ENCODE measurements at places on chromosomes 4 and X. TPM values are rescaled to one million over a fixed set of nuclear protein-coding genes. Genes with fewer than 3 reads are reported as not detected.

- H3K36me3 ChIP-seq, result no peaks in the 10 kb centered on the region
- H3K4me1 ChIP-seq, result no peaks in the 10 kb centered on the region
- no peak overlapping the region for H3K27ac ChIP-seq
- no peak for DNase-seq
Measured at GRCh38 chrX:124530803-124531202, 184.4 kb downstream of the SH2D1A start.

The DCAF4L1 gene
- total RNA-seq, result 0.38 TPM

GRCh38 chr4:122845066-122845465 lies 18.4 kb downstream of the FGF2 start:
- no peaks in the 10 kb centered on the region for H3K27me3 ChIP-seq

- no peak overlapping the region for H3K4me3 ChIP-seq
- H3K36me3 ChIP-seq, result no peaks in the 10 kb centered on the region
- no peaks in the 10 kb centered on the region for H3K27me3 ChIP-seq
- no peaks in the 10 kb centered on the region for H3K4me1 ChIP-seq
- no peak for DNase-seq
Measured at GRCh38 chrX:95974890-95975289, 709.8 kb upstream of the DIAPH2 start.

GRCh38 chr4:106569146-106570031 lies 200.8 kb upstream of the GIMD1 start:
- no peak overlapping the region for H3K27ac ChIP-seq
- H3K36me3 ChIP-seq, result no peaks in the 10 kb centered on the region
- H3K27me3 ChIP-seq, result no peaks in the 10 kb centered on the region
- no peak for DNase-seq
- H3K4me1 ChIP-seq, result no peaks in the 10 kb centered on the region

- no peak overlapping the region for H3K4me3 ChIP-seq
- H3K36me3 ChIP-seq, result no peaks in the 10 kb centered on the region
- no peaks in the 10 kb centered on the region for H3K27me3 ChIP-seq
- H3K4me1 ChIP-seq, result no peaks in the 10 kb centered on the region
Measured at GRCh38 chr4:24321131-24321530, 263.2 kb downstream of the DHX15 start.

DNA sequence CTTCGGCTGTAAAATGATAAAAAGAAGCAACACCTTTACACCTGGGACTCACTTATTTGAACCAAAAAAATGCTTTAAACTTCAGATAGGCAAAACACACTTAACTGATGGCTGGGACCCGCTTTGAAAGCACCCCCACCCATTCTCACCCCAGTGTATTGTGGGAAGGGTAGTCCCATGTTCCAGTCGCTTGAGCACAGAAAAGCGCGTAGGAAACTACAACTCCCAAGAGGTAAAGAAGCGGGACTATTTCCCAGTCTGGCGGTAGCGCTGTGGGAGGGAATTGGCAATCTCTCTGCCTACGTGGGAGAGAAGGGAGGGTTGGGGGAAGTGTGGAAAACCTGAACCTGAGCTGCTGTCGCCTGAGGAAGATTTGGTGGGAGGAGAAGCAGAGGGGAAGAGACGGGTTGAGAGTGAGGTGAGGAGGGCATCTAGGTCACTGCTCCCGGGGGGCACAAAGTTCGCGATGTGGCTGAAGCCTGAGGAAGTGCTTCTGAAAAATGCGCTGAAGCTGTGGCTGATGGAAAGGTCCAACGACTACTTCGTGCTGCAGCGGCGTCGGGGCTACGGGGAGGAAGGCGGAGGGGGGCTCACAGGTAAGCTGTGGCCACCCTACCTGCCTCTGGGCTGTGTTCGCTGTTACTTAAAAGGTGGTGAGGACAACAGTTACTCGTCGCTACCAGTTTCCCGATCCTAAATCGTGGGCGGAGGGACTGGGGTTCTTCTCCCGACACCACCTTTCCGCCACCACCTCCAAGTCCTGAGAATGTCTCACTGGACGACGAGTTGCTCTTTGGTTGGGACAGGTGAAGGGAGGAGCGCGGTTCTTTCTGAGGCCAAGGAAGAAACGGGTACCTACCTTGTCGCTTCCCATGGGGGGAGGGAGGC lies at the start of gene TBC1D8B:
TSS of gene TBC1D8B (plus strand) at position 286 of the 888 bp plus-strand sequence. CDS start at position 467, 181 bp downstream.
- H3K27ac ChIP-seq, result peak within 1 kb of the TSS; percentile 68
- DNase-seq, result peak; percentile 75
- no peaks in the 10 kb centered on the region for H3K36me3 ChIP-seq
- H3K27me3 ChIP-seq, result no peaks in the 10 kb centered on the region
- H3K4me1 ChIP-seq, result no peaks in the 10 kb centered on the region

GRCh38 chr4:153877898-153878297 lies 89.0 kb upstream of the SFRP2 start:
- no peak overlapping the region for H3K27ac ChIP-seq
- no peaks in the 10 kb centered on the region for H3K4me1 ChIP-seq
- H3K4me3 ChIP-seq, result no peak overlapping the region
- no peak for DNase-seq
- H3K36me3 ChIP-seq, result no peaks in the 10 kb centered on the region
- no peaks in the 10 kb centered on the region for H3K27me3 ChIP-seq

DNA sequence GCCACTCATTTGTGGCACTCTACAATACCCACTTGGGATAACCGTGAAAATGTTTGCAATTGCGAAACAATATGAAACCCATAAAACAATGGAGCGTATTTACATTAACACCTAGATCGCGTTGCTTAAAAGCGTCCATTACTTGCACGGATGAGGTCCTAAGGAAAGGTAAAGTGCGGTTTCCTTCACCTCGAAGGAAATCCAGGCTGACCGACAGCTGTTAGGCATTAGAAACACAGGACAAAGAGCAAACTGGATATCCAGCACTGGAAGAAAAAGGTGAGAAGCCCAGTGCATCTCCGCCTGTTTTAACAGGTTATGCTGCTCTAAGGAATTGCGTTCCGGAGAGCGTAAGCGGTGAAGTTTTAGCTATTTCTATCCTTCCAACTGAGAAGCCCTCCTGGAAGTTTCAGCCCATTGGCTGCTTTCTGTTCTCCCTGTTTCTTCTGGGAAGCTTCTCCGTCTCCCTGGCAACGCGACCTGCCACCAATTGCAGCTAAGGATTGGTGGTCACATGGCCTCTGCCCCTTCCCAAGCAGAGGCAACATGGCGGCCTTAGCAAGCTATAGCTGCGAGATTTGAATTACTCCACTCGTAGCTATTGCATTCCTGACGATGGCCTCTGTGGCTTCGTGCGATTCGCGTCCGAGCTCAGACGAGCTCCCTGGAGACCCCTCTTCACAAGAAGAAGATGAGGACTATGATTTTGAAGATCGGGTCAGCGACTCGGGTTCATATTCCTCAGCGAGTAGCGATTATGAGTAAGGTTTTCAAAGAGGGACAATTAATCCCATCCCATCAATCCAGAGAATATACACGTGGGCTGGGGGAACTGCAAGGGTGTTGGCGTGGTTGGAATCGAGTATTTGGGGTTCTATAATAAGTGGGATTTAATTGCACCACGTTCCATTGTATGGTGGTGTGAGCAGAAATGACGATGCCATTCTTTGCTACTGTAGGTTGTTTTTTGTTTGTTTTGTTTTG lies at the start of gene INTU:
TSS of gene INTU (plus strand) at position 538 of the 984 bp plus-strand sequence. CDS start at position 616, 78 bp downstream.
- peak; percentile 95 for DNase-seq
- H3K4me3 ChIP-seq, result peak within 1 kb of the TSS; percentile 68
- no peaks in the 10 kb centered on the region for H3K36me3 ChIP-seq
- no peaks in the 10 kb centered on the region for H3K4me1 ChIP-seq

- no peaks in the 10 kb centered on the region for H3K27me3 ChIP-seq
- H3K27ac ChIP-seq, result no peak overlapping the region
- H3K4me1 ChIP-seq, result no peaks in the 10 kb centered on the region
- no peaks in the 10 kb centered on the region for H3K36me3 ChIP-seq
Measured at GRCh38 chrX:45497290-45497689, 296.6 kb upstream of the DIPK2B start.

- no peaks in the 10 kb centered on the region for H3K36me3 ChIP-seq
- no peak for DNase-seq
- H3K4me1 ChIP-seq, result no peaks in the 10 kb centered on the region
- peaks cover 53% of the 10 kb centered on the region for H3K27me3 ChIP-seq
Measured at GRCh38 chr4:8582941-8583654, 2.9 kb downstream of the GPR78 start.

The UGT2B17 gene
- not detected for total RNA-seq
